ENCODE measurements at places on chromosomes 2 and 18.

- DNase-seq, result no peak
Observed at GRCh38 chr2:226256237-226256636, 543.4 kb downstream of the IRS1 start.

GRCh38 chr2:10339647-10340592, 37.2 kb downstream of the HPCAL1 start:
- no peak for DNase-seq

GRCh38 chr2:37529830-37530415, 141.5 kb downstream of the CDC42EP3 start:
- no peak for DNase-seq

- DNase-seq, result no peak
Observed at GRCh38 chr2:30249354-30249753, 18.0 kb downstream of the LBH start.

GRCh38 chr2:12861344-12861930, 144.7 kb downstream of the TRIB2 start:
- no peak for DNase-seq

DNA sequence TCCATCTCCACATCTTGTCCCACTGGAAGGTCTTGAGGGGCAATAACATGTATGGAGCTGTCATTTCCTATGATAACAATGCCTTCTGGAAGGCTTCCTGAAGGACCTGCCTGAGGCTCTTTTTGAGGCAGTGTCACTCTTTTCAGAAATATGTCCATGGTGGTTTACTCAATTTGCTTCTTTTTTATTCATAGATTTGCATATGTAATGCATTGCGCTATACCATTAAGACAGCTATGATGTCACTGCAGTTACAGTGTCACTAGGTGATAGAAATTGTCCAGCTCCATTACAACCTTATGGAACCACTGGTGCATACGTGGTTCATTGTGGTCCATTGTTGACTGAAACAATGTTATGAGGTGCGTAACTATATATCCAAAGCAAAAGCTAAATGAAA, 19.9 kb downstream of the NABP1 start:
- DNase-seq, result no peak

GRCh38 chr2:230668184-230668938, 44.3 kb upstream of the CAB39 start:
- no peak for DNase-seq
